ENCODE measurements at places on chromosomes 2 and 18.
A peak's percentile ranks its signal among the peaks of the same experiment; 100 is the strongest.

DNA sequence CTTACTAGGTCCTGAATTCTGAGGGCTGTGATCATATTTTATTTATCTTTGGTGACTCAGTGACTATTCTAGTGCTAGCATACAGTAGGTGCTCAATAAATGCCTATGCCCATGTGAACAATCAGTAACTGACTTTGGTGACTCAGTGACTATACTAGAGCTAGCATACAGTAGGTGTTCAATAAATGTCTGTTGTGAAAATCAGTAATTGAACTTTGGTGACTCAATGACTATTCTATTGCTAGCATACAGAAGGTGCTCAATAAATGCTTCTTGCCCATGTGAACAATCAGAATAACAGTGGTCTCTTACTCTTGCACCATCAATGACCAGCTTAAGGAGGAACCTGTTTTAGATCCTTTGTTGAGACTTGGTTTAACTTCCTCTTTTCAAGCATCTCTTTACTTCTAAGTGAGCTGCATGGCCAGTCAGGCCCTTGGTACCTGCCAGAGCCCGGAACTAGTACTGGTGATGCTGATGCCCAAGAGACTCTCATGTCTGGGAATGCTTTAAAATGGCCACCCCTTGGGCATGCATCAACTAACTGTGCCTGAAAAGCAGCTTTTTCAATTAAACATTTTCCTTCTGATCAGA is 214.9 kb upstream of the SPRED2 start:
- no peak for DNase-seq

- DNase-seq, result peak; percentile 78
Observed at GRCh38 chr2:71925268-71926088, 222.2 kb downstream of the CYP26B1 start.

GRCh38 chr18:43248610-43249249 is 28.6 kb downstream of the SYT4 start:
- no peak for DNase-seq

DNA sequence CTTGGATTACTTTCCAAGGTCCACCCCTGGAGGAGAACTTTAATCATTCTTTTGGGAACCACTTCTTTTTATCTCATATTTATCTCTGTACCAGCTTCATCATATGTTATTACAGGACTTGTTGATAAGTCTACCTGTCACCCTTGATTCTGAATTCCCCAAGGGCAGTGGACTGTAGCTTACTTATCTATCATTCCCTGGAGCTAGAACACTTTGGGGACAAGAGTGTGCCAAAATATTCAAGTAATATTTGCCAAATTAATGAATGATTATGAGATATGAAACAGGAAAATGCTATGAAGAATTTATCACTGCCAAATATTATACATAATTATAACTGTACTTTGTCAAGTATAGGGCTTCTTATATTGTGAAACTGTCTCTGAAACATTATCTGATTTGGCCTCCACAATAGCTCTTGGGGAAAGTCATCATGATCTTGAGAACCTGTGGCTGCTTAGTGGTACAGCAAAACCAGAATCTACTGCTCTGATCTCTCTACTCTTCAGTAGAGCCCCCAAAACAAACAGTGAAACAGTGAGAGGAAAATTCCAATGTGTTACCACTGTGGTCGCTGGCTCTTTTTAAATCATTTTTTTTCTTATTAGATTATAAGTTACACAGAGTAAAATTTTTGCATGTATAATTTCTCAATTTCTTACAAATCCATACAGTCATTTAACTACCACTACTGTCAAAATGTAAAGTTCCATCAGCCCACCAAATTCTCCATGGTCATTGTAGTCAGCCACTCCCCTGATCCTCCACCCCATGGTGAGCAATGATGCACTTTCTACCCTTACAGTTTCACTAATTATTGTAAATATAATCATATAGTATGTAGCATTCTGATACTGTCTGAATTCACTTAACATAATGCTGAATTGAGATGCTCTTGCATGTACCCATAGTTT is 197.5 kb downstream of the PIEZO2 start:
- no peak for DNase-seq

- peak; percentile 4 for DNase-seq
Observed at GRCh38 chr2:168392024-168392423, 64.0 kb upstream of the CERS6 start.

- no peak for DNase-seq
Observed at GRCh38 chr2:120674246-120675170, 61.2 kb upstream of the GLI2 start.

GRCh38 chr2:50006327-50006726 is 852.0 kb upstream of the FSHR start:
- DNase-seq, result no peak

- no peak for DNase-seq
Observed at GRCh38 chr2:10549195-10549594, 101.1 kb upstream of the ODC1 start.

- no peak for DNase-seq
Observed at GRCh38 chr18:79672490-79673276, 6.9 kb upstream of the CTDP1 start.

DNA sequence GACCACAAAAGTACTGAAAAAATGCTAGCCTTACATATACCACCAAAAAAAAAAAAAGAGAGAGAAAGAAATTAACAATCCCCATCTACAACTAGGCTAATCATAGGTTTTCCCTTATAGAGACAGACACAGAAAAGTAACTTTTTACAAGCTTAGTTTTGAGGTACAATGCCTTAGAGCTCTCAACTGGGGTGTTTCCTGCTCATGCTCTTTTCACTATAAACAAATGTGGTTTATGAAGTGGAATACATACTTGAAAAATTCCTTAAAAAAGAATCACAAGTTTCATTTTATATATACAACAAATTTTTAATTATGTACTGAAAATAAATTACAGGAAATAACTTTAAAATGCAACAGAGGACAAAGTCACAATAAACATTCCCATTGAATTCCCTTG is 82.5 kb downstream of the ATL2 start:
- DNase-seq, result peak; percentile 25

GRCh38 chr2:112061840-112062239 is 6.8 kb downstream of the TMEM87B start:
- DNase-seq, result no peak

DNA sequence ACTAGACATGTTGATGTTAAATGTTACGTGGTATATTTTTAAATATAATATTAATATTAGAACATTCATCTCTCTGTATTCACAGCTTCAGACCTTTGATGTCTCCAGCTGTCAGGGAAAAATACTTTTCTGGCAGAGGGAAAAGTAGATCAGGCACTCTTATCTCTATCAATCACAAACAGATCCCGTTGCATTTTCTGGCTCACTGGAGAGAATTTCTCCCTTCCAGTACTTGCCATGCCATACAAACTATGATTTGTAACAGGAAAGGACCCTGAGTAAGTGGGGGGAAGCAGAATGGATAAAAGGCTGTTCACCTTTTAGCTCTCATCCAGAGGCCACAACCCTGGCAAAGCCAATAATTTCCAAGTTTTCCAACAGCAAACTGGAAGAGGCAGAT is 158.0 kb downstream of the TCF4 start:
- no peak for DNase-seq
